Ovary (tissue), 10 donors: ENCODE measurements at places on chromosomes 11 and 22. TPM values are rescaled to one million over a fixed set of nuclear protein-coding genes. Genes with fewer than 3 reads are reported as not detected.

GRCh38 chr22:36374603-36375024 lies 13.2 kb downstream of the MYH9 start:
- H3K4me1 ChIP-seq, result peaks cover 31% of the 10 kb centered on the region
- H3K4me3 ChIP-seq, result no peak overlapping the region
- no peak for DNase-seq
- no peaks in the 10 kb centered on the region for H3K27me3 ChIP-seq

GRCh38 chr11:70557742-70558485 lies 159.6 kb downstream of the CTTN start:
- no peak overlapping the region for H3K4me3 ChIP-seq
- H3K27ac ChIP-seq, result no peak overlapping the region
- H3K36me3 ChIP-seq, result no peaks in the 10 kb centered on the region
- no peaks in the 10 kb centered on the region for H3K4me1 ChIP-seq

DNA sequence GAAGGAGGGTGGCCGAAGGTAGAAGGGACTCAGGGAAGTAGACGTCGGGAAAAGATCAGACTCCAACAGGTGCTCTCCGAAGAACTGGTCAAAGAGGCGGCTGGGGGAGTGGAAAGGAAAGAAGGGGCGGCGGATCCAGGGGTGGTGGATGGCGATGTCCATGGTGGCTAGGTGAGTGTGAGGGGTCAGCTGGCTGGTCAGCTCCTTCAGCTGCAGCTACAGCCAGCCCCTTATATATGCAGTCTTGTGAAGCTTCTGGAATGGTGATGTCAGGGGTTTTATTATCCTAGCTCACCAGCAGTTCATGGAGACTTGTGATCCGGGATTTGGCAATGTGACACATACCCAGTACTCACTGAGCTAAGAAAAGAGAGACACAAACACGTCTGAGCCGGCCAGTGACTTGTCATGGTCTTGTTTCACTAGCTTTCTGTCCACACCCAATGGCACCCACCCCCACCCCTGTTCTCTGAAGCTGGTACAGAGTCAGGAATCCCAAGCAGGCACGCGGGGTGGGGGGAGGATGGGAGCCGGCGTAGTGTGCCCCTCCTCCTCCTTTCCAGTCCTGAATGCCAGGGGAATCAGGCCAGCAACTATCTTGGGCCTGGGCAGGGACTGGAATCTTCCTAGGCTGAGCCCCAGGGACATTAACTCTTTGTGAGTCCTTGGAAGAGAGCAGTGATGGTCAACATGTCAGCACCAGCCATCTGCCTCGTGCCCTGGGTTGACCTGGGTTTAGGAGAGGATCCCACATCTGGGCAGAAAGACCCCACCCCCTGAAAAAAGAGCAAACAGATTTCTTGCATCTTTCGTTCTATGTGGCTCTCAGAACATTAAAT lies at the start of gene CRYAB:
Gene CRYAB (minus strand): TSS at position 208 of the 839 bp plus-strand sequence. CDS start 46 bp downstream, at position 162.
- H3K27ac ChIP-seq, result peak within 1 kb of the TSS; percentile 94
- DNase-seq, result peak; percentile 87
- H3K36me3 ChIP-seq, result no peaks in the 10 kb centered on the region
- H3K27me3 ChIP-seq, result no peaks in the 10 kb centered on the region
- peak within 1 kb of the TSS; percentile 58 for H3K4me3 ChIP-seq

DNA sequence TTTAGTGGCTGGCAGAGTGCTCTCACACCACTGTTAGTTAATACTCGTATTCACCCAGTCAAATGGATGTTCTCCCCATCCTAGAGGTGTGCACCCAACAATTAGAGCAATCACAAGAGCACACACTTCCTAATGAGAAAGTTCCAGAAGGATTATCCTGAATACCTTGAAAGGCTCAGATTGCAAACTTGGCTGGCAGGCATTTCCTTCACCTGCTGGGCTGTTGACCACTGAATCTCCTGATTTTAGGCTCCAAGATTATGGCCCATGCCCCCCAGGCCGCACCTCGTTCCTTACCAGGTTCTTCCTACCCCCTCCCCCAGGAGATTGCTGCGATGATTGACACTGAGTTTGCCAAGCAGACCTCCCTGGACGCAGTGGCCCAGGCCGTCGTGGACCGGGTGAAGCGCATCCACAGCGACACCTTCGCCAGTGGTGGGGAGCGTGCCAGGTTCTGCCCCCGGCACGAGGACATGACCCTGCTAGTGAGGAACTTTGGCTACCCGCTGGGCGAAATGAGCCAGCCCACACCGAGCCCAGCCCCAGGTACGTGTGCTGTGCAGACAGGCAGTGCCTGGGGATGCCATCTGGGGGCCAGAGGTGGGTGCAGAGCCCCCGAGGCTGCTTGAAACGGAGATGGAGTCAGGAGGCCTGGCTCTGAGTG lies 26.9 kb downstream of the TAB1 start:
- peaks cover 2% of the 10 kb centered on the region for H3K36me3 ChIP-seq
- no peak overlapping the region for H3K4me3 ChIP-seq
- H3K27ac ChIP-seq, result no peak overlapping the region
- no peak for DNase-seq
- H3K27me3 ChIP-seq, result no peaks in the 10 kb centered on the region

The PTPN5 gene
- 9.5 TPM for total RNA-seq

DNA sequence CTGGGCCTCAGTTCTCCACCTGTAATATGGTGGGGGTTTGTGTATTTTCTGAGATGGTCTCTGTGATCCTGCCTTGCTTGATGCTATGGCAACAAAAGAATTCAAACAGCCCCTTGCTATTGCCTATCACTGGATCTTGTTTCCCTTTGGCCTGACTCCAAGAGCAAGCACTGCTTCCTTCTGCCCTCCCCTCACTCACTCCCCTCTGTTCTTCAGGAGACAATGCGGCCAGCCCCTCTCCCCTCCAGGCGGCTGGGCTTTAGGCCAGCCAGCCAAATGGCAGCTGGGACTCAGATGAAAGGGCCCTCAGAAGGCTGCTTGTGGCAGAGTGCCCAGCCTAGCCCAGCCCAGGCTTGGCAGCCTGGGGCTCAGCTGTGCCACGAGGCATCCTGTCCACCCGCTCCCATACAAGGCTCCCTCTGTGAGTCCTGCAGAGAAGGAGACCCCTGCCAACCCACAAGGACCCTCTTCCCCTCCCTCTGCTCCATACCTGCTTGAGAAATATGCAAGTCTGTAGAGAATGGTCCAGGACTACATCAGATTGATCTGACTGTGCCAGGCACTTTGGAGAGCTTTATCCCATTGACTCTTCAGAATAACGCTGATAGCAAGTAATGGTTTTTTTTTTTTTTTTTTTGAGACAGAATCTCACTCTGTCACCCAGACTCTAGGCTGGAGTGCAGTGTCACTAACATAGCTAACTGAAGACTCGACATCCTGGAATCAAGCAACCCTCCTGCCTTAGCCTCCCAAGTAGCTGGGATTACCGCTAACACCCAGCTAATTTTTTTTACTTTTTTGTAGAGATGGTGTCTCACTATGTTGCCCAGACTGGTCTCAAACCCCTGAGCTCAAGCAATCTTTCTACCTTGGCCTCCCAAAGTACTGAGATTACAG lies 7.6 kb upstream of the KCTD14 start:
- no peaks in the 10 kb centered on the region for H3K27me3 ChIP-seq
- H3K4me1 ChIP-seq, result peaks cover 4% of the 10 kb centered on the region
- peak; percentile 47 for DNase-seq
- no peak overlapping the region for H3K4me3 ChIP-seq
- H3K27ac ChIP-seq, result no peak overlapping the region

- no peaks in the 10 kb centered on the region for H3K36me3 ChIP-seq
- no peak for DNase-seq
- no peak overlapping the region for H3K4me3 ChIP-seq
- H3K4me1 ChIP-seq, result no peaks in the 10 kb centered on the region
- H3K27me3 ChIP-seq, result no peaks in the 10 kb centered on the region
Measured at GRCh38 chr11:15923183-15923582, 433.2 kb downstream of the SOX6 start.

DNA sequence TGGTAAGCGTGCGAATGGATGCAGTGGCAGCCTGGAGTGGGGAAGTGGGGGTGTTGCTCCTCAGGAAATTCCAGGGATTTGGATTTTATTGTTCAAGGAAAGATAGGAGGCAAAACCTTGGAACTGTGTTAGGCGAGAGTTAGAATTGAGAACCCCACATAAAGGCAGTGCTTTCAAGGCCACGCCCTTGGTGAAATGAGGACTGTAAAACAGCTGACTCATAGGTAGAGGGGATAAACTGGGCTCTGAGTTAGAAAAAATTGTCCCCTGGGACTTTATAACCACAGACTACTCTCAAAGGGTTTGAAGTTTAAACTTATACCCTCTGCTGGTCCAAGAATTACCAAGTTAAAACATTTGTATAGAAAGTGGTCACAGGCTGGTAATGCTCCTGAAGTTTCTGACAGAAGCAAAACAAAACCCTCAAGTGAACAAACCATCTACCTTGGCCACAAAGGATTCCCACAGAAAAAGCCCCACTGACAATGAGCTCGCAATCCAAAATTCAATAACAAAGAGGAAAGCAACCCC lies 250.3 kb upstream of the TBCEL start:
- no peaks in the 10 kb centered on the region for H3K27me3 ChIP-seq
- no peak overlapping the region for H3K4me3 ChIP-seq
- no peak overlapping the region for H3K27ac ChIP-seq

DNA sequence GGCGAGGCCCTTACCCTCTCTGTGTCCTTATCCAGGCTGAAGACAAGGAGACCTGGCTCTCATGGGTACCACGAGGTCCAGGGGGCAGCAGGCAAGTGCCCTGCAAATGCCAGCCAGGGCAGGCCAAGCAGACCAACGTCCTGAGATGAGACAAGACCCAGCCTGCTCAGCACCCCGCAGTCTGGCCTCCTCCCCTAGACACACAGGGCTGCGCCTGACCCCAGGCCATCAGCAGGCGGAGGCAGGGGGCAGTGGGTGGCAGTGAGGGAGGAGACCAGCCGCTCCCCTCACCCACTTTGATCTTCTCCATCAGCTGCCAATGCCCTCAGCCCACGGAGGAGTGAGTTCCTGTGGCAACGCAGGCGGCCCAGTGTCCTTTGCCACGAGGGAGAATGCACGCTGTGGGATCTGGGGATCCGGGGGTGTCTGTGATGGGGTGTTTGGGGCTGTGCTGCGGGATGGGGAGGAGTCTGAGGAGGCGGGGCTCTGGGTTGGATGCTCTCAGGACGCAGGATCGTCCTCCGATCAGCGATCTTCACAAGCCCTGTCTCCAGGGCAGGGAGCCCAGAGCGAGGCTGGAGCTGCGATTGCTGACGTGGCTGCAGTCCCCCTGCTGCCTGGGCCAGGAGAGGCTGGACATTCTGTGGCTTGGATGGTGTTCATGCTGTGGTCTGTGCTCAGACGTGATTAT lies 30.5 kb upstream of the PPARA start:
- no peaks in the 10 kb centered on the region for H3K27me3 ChIP-seq
- peak overlapping the region; percentile 59 for H3K27ac ChIP-seq
- H3K36me3 ChIP-seq, result no peaks in the 10 kb centered on the region

The PGR gene
- total RNA-seq, result 21.7 TPM

DNA sequence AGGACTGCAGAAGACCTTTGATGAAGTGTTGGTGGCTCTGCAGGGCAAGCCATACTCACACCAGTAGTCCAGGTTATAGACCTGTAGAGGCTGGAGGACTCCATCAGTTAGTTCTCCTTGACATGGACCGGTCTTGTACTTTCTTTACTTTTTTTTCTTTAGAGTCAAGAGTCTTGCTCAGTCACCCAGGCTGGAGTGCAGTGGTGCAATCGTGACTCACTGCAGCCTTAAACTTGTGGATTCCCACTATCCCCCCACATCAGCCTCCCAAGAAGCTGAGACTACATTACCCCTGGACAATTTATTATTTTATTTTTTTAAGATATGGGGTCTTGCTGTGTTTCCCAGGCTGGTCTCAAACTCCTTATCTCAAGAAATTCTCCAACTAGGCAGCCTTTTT lies 49.6 kb upstream of the E2F8 start:
- no peak for DNase-seq
- no peaks in the 10 kb centered on the region for H3K4me1 ChIP-seq
- H3K27ac ChIP-seq, result no peak overlapping the region
- H3K36me3 ChIP-seq, result no peaks in the 10 kb centered on the region
- H3K4me3 ChIP-seq, result no peak overlapping the region
- H3K27me3 ChIP-seq, result no peaks in the 10 kb centered on the region

GRCh38 chr11:121534131-121535093 lies 81.6 kb upstream of the SORL1-AS1 start:
- H3K27ac ChIP-seq, result no peak overlapping the region
- no peaks in the 10 kb centered on the region for H3K36me3 ChIP-seq
- no peaks in the 10 kb centered on the region for H3K4me1 ChIP-seq
- no peak overlapping the region for H3K4me3 ChIP-seq
- DNase-seq, result peak; percentile 54

- no peaks in the 10 kb centered on the region for H3K36me3 ChIP-seq
- H3K4me1 ChIP-seq, result no peaks in the 10 kb centered on the region
- H3K27me3 ChIP-seq, result no peaks in the 10 kb centered on the region
- DNase-seq, result no peak
- no peak overlapping the region for H3K27ac ChIP-seq
Measured at GRCh38 chr22:34903416-34903815, 162.5 kb upstream of the ISX start.

The PPFIA1 gene
- total RNA-seq, result 47.8 TPM

DNA sequence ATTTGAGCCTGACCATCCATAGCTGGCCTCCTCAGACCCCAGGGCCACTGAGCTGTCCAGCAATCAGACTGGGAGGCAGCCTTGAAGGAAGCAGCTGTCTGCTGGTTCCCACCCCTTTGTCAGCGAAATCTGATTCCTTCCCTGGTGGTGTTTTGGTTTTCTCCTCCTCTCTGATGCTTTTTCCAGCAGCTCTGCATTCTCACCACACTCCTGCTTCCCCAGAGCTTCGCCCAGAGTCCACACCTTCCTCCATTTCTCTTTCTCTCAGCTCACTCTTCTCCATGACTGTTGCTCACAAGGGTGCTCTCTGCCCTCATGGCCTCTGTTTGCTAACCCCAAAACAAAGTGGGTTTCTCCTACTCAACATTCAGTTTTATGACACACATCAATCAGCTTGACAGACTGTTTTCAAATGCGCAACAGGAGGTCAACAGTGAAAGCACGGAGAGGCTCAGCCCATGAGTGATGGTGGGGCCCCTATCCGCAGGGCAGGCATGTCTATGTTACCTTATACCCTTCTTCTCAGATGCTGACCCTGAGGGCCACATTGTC lies 130.6 kb upstream of the MTNR1B start:
- H3K36me3 ChIP-seq, result no peaks in the 10 kb centered on the region
- H3K27me3 ChIP-seq, result no peaks in the 10 kb centered on the region
- H3K27ac ChIP-seq, result no peak overlapping the region
- no peaks in the 10 kb centered on the region for H3K4me1 ChIP-seq
- no peak for DNase-seq

- no peak overlapping the region for H3K4me3 ChIP-seq
- no peaks in the 10 kb centered on the region for H3K4me1 ChIP-seq
- no peak for DNase-seq
- no peaks in the 10 kb centered on the region for H3K27me3 ChIP-seq
- no peak overlapping the region for H3K27ac ChIP-seq
Measured at GRCh38 chr11:58837707-58838388, 6.7 kb downstream of the GLYATL2 start.

The TXNRD2 gene
- 26.9 TPM for total RNA-seq
